ENCODE measurements at places on chromosomes 6 and 20. TPM values are rescaled to one million over a fixed set of nuclear protein-coding genes. Genes with fewer than 3 reads are reported as not detected.

- DNase-seq: no peak
These were observed 562.3 kb upstream of the POU3F2 start for GRCh38 chr6:98272060-98272459.

DNA sequence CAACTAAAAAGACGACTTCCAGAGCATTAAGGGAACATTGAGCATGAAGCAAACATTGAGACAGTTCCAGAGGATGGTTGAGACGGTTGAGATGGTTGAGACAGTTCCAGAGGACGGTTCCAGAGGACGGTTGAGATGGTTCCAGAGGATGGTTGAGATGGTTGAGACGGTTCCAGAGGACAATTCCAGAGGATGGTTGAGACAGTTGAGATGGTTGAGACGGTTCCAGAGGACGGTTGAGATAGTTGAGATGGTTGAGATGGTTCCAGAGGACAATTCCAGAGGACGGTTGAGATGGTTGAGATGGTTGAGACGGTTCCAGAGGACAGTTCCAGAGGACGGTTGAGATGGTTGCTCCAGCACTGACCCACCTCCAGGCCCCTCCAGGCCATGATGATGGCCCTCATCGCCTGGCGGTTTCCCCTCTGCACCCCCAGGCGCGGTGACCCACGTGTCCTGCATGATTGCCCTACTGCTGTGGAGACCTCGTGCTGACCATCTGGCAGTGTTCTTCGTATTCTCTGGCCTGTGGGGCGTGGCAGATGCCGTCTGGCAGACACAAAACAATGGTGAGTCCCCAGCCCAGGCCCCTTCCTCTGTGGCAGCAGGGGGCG is 16.3 kb downstream of the UNC93A start:
- DNase-seq: no peak

GRCh38 chr20:37498066-37498665 is 22.9 kb upstream of the NNAT start:
- DNase-seq: no peak

DNA sequence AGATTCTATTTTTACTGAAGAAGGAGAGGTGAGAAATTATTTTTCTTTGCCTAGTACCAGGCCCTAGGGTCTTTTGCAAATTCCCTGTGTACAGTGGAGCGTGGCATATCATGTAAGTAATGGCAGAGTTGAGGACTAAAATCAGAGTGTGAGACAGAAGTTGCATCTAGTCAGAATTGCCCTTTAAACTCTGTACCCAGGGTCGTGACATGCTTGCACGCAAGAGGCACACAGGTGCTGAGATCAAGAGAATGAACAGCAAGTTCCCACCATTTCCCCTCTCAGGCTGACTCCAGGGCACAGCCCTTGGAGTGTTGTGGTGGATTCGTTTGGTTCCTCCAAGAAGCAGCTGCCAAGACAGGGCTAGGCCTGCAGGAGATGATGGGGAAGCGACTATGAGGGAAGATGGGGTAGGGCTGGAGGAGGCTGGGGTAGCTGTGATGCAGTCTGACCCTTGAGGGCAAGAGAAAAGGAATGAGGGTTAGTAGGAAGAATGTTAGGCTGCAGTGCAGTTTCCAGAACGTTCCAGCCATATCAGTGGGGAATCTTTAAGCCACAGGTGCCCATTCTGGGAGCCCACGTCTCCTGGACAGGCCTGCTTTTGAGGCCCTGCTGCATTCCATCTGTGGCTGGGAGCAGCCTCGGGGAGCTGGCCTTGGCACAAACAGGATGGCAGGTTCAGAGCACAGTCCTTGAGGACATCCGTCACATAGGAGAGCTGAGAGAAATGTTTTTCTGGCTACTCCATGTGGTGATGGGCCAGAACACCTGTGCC is 6.9 kb downstream of the NELFCD start:
- DNase-seq: no peak

ENPP4 gene
- total RNA-seq: 9.6 TPM

CAGE1 gene
- total RNA-seq: 0.20 TPM

BANF2 gene
- total RNA-seq: not detected

HLA-DQB2 gene
- total RNA-seq: 1.8 TPM

PDYN gene
- total RNA-seq: not detected

All from HCT116 (cell line).